ENCODE measurements at places on chromosomes 4 and X.

- no peak for DNase-seq
Observed at GRCh38 chr4:158481811-158482210, 39.9 kb upstream of the RXFP1 start.

GRCh38 chr4:147343692-147344091 is 137.2 kb upstream of the EDNRA start:
- DNase-seq = no peak

GRCh38 chrX:100863326-100863864 is 10.8 kb downstream of the NOX1 start:
- no peak for DNase-seq

DNA sequence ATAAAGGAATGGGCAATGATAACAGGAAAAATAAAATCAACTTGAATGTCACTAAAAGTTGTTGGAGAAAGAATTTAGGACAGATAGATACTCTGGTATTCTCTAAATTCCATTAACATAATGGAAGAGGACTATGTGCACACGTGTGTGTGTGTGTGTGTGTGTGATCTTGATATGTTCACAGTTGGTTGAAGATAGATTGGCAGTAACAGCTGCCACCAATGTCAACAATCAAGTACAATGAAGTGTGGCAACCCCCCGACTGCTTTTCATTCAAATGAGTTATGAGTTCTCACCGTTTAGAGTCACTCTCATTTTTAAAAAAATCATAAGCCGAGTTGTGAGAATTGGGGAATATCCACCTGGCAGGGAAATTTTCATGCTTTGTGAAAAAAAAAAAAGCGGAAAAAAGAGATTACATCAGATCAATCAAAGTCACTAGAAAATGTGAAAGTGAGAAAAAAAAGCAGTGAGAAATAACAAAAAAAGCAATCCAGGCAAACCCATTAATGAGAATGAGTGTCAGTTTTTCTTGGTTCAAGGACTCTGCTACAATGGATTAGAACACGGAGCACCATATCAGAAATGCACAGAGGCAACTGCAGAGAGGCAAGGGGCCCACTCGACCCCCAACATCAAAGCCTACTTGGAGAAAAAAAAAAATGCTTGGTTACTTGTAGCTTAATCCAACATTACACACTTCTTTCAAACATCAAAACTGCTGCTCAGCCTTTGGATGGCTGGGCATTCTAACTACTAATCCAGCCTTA is 414.9 kb upstream of the PITX2 start:
- DNase-seq = no peak

- DNase-seq = no peak
Observed at GRCh38 chrX:42485601-42486000, 292.4 kb downstream of the PPP1R2C start.

GRCh38 chr4:168511780-168512489 is 15.1 kb downstream of the PALLD start:
- DNase-seq = peak; percentile 72

DNA sequence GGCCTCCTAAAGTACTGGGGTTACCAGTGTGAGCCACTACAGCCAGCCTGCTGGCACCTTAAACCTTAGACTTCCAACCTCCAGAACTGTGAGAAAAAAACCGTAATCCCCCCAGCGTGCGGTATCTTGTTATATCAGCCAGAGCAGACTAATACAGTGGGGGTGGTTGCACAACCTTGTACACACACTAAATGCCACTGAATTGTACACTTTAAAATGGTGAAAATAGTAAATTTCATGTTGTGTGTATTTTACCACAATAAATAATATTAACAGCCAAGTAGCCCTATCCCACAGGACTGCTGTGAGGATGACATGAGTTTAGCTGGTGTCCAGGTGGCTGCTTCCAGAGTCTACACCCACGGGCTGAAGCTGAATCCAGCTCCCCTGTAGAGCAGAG is 38.8 kb downstream of the ZBTB49 start:
- DNase-seq = no peak

GRCh38 chrX:104343428-104344129 is 88.8 kb upstream of the ESX1 start:
- peak; percentile 47 for DNase-seq

DNA sequence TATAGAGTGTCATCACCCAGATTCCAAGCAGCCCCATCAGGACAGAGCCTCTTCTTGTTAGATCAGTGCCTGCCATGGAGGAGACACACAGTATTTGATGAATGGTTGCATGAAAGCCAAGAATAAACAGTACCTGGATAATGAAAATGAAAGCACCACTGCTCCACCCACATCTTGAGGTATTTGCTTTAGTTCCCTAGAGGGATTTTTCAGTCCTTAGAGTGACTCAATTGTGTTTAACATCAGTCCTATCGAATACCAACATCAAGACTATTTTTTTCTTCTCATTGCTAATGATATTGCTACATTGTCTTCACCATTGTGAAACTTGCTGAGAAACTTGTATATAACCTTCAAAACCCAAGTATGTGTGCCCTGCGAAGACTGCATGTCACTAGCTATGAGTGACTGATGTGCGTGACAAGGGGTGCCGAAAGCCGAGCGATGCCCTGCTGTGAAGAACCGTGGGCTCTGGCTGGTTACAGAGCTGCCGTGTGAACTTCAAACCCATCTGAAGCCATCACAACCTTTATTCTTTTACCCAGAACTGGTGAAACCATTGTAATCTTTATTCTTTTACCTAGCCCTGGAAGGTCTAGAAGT is 211.3 kb upstream of the FAT1 start:
- DNase-seq = no peak

GRCh38 chrX:13689741-13690211 is 848 bp downstream of the RAB9A start:
- DNase-seq = no peak

DNA sequence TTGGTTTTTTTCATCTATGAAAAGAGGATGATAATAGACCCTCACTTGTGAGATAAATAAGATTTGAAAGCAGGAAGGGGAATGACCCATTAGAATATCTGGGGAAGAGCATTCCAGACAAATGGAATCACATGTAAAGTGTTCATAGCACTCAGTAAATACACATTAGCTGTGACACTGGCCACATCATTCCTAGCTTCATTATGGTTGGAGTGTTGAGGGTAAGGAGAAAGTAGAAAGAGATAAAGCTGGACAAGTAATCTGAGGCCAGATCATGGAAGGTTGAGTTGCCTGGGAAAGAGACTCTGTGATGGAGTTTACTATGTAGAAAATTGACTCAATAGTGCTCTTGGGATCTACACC is 6.9 kb upstream of the PGRMC1 start:
- no peak for DNase-seq

DNA sequence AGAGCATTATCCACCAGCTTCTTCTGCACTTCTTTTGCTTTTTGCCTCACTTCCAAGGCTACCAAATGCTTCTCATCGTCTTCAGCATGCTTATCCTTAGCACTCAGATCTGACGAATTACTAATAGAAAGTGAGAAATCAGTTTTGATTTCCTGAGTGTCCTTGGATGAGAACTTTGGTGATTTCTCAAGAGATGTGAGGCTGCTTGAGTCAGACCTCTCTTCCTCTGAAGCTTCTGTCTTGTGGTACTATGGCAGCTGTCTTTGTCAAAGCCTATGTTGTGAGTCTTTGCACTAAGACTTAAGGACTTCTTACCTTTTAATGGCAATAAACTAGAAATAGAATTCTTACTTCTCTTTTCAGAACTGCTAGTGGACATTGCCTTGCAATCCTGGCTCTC is 169.9 kb downstream of the CPE start:
- DNase-seq = no peak

- DNase-seq = no peak
Observed at GRCh38 chr4:177802661-177803060, 360.4 kb upstream of the AGA start.

DNA sequence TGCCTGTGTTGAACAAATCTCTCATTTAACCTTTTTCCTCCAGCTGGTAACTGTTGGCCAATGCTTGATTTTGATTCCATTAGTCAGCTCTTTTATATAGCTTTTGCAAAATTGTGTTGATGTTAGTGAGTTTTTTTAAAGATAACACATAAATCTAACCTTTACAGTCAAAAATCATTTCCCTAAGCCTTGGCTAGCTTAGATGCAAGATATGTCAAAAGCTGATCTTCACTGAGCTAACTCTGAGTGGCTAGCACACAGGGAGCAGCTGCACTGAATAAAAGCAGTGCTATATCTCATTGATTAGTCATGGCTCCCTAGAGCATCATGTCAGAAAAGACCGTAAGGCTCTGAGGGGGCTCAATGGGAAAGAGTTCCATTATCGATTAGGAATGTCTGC is 78.7 kb downstream of the PPARGC1A start:
- DNase-seq = no peak

DNA sequence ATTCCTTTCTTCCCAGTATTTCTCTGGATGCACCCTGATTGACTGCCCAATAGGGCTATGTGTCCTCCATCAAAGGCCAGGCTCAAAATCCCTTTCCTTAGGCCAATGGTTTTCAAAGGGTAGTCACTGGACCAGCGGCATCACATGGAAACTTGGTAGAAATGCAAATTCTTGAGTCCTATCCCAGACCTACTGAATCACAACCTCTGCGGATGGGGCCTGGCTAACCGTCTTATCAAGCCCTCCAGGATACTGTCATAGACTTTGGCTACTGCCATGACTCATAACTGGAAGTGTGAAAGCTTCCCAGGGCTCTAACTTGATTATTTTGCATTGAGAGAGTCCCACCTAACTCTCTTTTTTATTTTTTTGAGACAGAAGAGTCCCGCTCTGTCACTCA is 71.9 kb upstream of the TFDP3 start:
- no peak for DNase-seq

DNA sequence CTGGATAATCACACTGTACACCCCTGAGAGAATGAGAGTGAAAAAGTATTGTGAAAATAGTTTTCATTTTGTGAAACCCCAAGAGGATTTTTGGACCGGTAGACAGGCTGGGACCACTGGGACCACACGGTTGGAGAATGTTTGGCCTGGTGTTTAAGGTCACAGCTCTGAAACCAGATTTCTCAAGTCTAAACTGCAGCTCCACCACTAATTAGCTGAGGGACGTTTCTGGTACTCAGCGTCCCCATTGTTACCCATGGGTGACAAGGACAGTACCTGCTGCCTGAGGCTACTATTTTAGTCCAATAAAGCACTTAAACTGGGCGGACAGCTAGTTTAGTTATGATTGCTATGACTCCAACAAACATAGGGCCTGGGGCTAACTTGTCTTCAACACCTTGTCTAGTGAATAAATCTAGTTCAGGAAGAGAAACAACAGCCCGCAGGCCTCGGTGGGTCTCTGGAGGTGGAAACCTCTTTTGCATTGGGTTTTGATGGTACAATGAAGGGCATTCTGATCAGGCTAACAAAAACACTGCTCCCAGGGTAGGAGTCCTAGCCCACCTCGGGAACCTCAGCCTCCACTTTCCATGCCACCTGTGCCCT is 509 bp upstream of the USP11 start:
- DNase-seq = no peak

GRCh38 chr4:74932832-74933561 is at the start of gene PARM1:
Gene PARM1, plus strand, starts transcription at chr4:74933116. Its CDS starts 212 bp downstream, at chr4:74933328.
- peak; percentile 15 for DNase-seq

DNA sequence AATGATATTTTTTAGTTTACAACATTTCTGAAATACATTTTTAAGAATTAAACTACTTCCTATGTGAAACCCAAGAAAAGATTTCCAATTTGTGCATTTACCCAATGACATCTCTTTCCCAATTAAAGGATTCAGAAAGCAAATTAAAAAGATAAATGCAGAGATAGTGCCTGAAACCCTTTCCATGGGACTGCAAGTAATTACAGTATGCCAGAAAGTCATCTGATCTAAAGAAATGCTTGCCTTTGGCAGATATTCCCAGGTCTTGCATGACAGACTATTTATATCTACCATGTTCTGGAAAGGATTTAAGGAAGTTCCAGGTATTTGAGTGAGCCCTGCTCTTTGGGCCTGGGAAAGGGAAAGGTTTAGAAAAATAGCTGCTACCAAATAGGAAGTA is 41.6 kb upstream of the CXorf38 start:
- DNase-seq = no peak

- no peak for DNase-seq
Observed at GRCh38 chr4:41134581-41134980, 79.8 kb downstream of the APBB2 start.

GRCh38 chr4:128323401-128323800 is 35.8 kb upstream of the PGRMC2 start:
- no peak for DNase-seq

DNA sequence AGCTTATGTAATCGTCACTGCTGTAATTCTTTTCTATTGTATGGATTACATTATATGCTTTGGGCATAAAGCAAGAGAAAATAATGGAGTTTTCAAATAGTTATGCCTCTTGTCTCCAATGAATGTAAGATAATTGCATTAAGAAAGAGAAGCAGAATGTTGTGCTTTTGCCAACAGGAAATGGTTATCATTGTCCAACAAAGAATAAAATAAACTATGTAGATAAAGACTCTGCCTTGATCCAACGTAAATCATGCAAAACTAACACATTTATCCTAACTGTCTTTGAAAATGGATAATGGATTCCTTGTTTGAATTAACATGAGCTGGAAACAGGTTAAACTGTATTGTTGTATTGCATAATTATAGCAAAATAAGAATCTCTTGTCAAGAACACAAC is 1709.0 kb downstream of the PCDH7 start:
- no peak for DNase-seq

GRCh38 chrX:69067841-69068240 is 97.4 kb downstream of the PJA1 start:
- DNase-seq = no peak

GRCh38 chr4:108763226-108763593 is 357 bp upstream of the ETNPPL start:
- no peak for DNase-seq
